CD4-positive, alpha-beta memory T cell (primary cell): ENCODE measurements at places on chromosomes 6 and 20. TPM values are rescaled to one million over a fixed set of nuclear protein-coding genes. Genes with fewer than 3 reads are reported as not detected.

The GTSF1L gene
- not detected for polyA plus RNA-seq

The SMOC2 gene
- not detected for polyA plus RNA-seq

GRCh38 chr6:41784581-41785171 is 2.8 kb upstream of the TOMM6 start:
- no peak for DNase-seq

The SAMD5 gene
- polyA plus RNA-seq, result not detected

GRCh38 chr6:32551410-32551809 is 21.3 kb upstream of the HLA-DRB5 start:
- DNase-seq, result no peak

- DNase-seq, result no peak
These were observed 19.8 kb upstream of the MAP1LC3A start for GRCh38 chr20:34538671-34539123.

The OR2J3 gene
- polyA plus RNA-seq, result not detected

DNA sequence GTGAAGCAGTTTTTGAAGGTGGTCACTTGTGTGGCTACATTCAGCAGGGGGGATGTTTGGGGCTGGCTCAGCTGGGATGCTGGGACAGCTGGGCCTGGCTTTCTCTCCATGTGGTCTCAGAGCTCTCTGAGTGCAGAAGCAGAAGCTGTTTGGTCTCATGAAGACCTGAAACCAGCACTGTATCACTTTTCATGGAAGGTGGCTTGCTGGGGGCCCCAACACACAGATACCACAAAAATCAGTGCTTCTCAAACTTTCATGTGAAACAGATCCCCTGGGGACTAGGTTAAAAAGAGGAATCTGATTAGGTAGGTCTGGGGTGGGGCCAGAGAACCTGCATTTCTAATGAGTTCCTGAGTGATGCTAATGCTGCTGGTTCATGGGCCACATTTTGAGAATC is 347.3 kb downstream of the DHX35 start:
- no peak for DNase-seq

The VGLL2 gene
- not detected for polyA plus RNA-seq

GRCh38 chr6:110548110-110548847 is 71.9 kb upstream of the SLC22A16 start:
- no peak for DNase-seq

- no peak for DNase-seq
These were observed 243.9 kb downstream of the HAO1 start for GRCh38 chr20:7696311-7696710.

DNA sequence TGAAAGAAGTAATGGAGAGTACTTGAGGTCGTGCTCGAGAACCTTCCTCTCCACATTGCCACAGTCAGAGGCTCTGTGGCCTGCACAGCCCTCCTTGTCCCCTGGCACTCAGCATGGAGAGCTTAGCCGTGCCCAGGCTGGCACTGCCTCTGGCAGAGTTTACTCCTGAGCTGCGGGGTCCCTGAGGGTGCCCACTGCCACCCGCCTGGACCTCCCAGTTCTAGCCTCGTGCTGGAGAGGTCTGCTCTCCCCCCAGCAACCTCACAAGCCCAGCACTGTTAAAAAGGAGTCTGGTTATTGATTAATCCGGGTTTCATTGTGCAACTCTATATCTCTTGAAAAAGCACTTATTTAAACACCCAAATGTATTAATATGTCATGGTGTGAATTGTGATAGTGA is 226.8 kb downstream of the TMEM242 start:
- no peak for DNase-seq

The HSPA12B gene
- polyA plus RNA-seq, result 0.22 TPM

- no peak for DNase-seq
These were observed 6.3 kb downstream of the BCAS1 start for GRCh38 chr20:54063992-54064676.

The SMIM26 gene
- 186 TPM for polyA plus RNA-seq

The SEMG1 gene
- not detected for polyA plus RNA-seq
